K562 (cell line): ENCODE measurements at places on chromosomes 7 and 10. TPM values are rescaled to one million over a fixed set of nuclear protein-coding genes. Genes with fewer than 3 reads are reported as not detected.

CXCL12 gene
- total RNA-seq = 0.18 and 0.49 TPM in 2 replicates

DNA sequence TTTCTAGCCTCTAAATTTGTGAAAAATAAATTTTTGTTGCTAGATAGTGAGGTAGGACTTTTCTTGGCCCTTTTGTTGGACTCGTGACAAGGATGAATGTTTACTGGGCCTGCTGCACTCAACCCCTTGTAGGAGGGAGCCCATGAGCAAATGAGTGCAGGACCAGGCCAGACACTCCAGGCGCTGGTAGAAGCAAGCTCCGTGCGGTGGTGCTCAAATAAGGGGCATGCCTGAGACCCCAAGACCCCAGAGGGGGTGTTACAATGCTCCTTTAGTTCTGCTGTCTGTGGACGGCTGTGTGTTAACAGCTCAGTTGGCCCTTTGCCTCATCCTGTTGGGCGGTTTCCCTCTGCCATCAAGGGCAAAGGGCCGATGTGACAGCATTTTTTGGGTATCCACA, 1195.3 kb upstream of the PHF14 start:
- DNase-seq = no peak

PPP1R17 gene
- not detected in 2 replicates for total RNA-seq

DNA sequence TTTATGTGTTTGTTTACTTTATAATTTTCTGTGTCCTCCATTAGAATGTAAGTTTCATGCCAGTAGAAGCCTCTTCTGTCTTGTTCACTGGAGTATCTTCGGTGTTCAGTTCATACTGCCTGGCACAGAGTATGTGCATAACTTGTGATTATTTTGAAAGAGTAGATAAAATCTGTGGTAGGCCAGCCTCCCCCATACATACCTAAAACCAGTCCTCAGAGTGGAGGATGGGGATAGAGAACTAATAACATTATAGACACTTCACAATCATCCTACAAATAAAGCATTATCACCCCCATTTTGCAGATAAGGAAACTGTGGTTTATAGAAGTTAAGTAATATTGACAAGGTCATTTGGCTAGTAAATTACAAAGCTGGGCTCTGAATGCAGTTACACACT, 28.0 kb downstream of the VIM start:
- no peak for DNase-seq

DNA sequence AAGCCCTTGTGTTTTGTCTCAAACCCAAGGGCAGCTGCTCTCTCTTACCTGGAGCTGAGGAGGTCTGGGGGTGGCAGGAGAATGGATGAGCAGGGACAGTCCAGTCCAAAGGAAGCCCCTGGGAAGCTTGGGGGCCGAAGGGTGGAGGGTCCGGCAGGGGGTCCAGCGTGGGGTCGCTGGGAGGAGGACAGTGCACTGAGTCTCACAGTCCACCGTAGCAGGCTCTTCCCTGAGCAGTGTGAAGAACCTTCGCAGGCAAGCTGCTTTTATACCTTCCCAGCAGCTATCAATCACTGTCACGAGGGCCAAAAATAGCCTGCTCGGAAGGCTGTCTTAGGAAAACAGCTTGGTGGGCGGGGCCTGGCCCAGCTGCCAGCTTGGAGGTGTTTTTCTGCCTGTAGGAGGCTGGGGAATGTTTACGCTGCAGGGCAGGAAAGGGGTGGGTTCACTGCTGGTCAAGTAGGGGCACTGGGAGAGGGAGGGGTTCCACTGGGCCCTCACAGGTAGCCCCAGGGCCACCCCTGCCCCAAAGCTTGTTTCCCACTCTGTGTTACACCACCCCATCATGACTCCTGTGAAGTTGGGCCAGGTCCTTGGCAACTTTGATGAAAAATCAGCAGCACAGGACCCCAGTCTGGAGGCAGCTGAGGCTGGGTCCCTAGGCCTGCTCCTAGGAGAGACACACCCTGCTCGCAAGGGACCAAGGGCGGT, at the start of gene DEPP1:
Gene DEPP1, minus strand, starts transcription at position 240 of the 711 bp plus-strand sequence. CDS start 779 bp downstream, outside the sequence.
- DNase-seq = peak; percentile 90

DNA sequence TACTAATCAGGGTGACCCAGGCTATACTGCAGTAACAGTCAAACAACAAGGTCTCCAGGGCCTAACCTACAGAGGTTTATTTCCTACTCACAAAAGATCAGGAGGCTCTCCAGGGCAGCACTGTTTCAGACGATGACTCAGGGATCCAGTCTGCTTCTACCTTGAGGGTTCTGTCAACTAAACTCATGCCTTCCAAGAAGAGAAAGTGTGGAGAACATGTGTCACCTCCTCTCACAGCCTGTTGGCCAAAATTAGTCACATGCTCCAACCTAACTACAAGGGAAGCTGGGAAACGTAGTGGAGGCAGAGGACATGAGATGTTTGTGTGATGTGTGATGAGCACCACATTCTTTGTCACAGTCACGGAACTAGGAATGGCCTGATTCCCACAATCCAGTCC, 14.7 kb upstream of the INA start:
- no peak for DNase-seq

GRCh38 chr7:65915921-65916657, 43.2 kb downstream of the VKORC1L1 start:
- no peak for DNase-seq

GRCh38 chr10:58672845-58673244, 160.2 kb downstream of the BICC1 start:
- DNase-seq = no peak

DNA sequence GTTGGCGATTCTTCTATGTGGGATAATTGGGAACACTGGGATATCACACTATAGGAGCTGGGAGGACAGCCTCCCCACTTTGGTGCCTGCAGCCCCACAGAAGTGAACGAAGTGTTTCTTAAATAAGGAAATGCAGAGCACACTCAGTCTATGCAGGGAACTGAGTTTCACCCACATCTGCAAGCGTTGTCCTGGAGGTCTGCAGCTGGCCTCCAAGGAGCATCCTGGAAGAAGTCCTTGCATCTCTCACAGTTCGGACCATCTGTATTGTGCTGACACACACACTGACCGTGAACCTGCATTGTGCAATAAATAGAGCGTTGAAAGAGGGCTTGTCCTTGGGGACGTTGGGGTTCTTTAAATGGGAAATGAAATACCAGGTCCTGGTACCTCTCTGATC, 25.8 kb downstream of the LAMB4 start:
- no peak for DNase-seq

DNA sequence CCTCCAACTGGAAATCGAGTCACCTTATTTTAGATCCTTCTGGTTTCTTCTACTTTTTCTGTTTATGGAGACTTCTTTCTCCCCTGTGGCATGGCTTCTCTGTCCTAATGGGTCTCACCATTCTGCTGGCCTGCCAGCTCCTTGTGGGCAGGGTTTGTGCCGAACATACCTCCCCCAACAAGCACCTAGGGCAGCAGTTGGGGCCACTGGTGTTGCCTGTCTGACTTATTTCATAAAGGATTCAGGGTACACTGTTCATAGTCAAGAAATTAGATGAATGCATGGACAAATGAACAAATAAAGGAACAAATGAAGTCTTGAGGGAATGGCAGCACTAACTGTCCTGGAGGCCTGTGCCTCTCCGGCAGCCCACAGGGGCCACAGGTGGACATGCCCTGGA, 55.6 kb upstream of the DOCK1 start:
- no peak for DNase-seq

GRCh38 chr7:26853788-26854393, 10.5 kb downstream of the SKAP2 start:
- DNase-seq = no peak

KNDC1 gene
- 0.11 TPM in 1 of 2 replicates, not detected in the other for total RNA-seq

DNA sequence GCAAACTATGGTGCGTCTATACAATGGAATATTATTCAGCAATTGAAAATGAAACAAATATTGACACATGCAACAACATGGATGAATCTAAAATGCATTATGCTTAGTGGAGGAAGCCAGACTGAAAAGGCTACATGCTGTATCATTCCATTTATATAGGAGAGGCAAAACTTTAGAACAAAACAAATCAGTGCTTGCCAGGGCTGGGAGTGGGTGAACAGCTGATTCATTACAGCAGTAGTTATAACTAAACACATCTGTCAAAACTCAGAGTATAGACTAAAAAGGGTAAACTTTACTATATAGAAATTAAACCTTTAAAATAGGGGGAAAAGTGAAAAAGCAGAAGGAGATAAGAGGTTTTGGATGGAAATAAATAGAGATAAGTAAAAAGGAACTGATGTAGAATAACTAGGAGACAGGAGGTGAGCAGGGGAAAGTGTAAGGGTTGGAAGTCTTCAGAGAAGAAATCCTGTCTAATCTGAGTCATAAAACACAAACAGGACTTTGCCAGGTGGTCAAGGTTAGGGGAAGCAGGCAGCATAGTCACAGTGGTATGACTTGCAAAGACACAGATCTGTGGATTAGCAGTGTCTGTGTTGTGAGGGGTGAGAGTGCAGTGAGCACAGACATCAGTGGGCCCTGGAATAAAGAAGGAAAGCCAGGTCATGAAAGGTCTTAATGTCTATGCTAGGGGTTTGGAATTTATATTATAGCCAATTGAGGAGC, 349.8 kb downstream of the PHTF2 start:
- DNase-seq = no peak

GRCh38 chr7:19772841-19773760, at the start of gene TMEM196:
Gene TMEM196 (minus strand): TSS chr7:19773617. CDS start chr7:19772696, 921 bp downstream.
- no peak for DNase-seq

ZMYND11 gene
- total RNA-seq = 9.8 and 9.9 TPM in 2 replicates

GRCh38 chr10:102776779-102777456, 33.2 kb downstream of the WBP1L start:
- peak; percentile 73 for DNase-seq

MRC1 gene
- 0.18 and 0.20 TPM in 2 replicates for total RNA-seq

LIPM gene
- total RNA-seq = not detected in 2 replicates

- DNase-seq = no peak
These were observed 175.1 kb downstream of the SRPK2 start for GRCh38 chr7:105213611-105214010.

GRCh38 chr10:18213271-18213670, 73.0 kb downstream of the CACNB2 start:
- no peak for DNase-seq

GRCh38 chr7:71982851-71983250, 429.3 kb downstream of the CALN1 start:
- no peak for DNase-seq

TNS3 gene
- 0.20 and 0.47 TPM in 2 replicates for total RNA-seq
